ENCODE measurements at places on chromosomes 2 and 18. TPM values are rescaled to one million over a fixed set of nuclear protein-coding genes. Genes with fewer than 3 reads are reported as not detected.

The GAL3ST2 gene
- 1.1 TPM for total RNA-seq

The PXDN gene
- total RNA-seq = 0.76 TPM

The HK2 gene
- 6.5 TPM for total RNA-seq

- DNase-seq = no peak
These were observed 5.3 kb upstream of the CYP27C1 start for GRCh38 chr2:127225186-127225960.

DNA sequence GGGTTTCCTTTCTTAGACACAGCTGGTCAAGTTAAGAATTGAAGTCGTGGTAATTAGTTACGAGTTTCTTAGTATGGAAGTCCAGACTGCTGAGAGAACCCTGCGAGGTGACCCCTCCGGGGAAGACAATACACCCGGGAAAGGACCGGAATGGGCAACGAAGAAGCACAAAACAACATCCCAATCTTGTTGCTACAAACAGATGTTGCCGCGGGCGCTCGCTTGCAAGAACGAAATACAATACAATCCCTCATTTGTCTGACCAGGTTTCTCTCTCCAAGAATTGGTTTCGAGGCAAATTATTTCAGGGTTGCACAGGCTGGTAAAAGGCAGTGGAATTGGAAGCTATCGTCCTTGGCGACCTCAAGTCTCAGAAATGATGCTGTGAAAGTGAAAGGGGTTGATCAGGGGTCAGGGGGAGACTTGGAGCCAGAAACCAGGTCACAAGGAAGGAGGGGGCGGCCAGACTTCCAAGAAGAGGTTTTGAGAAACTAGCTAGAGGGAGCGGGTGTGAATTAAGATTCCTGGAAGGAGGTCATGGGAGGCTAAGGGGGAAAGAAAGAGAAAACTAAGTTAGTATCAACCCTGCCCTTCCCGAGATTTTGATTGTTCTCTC lies 401.9 kb downstream of the HRH4 start:
- no peak for DNase-seq

DNA sequence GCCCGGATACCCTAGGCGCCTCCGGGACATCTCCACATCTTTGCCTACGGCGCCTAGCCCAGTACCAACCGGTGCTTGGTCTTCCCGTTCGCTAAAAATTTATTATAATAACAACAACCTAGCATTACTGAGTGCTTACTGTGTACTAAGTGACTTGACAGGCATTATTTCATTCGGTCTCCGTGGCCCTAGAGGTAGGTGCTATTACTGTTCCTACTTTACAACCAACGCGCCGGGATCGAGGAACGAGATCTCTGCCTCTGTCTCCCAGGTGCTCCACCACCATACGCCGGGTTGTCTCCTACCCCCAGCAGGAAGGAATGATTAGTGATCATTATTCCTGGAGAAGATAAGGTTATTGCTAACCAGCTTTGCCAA lies 657 bp upstream of the BIN1 start:
- no peak for DNase-seq

GRCh38 chr2:43462866-43463641 lies 132.8 kb downstream of the THADA start:
- no peak for DNase-seq

The STARD6 gene
- total RNA-seq = not detected

DNA sequence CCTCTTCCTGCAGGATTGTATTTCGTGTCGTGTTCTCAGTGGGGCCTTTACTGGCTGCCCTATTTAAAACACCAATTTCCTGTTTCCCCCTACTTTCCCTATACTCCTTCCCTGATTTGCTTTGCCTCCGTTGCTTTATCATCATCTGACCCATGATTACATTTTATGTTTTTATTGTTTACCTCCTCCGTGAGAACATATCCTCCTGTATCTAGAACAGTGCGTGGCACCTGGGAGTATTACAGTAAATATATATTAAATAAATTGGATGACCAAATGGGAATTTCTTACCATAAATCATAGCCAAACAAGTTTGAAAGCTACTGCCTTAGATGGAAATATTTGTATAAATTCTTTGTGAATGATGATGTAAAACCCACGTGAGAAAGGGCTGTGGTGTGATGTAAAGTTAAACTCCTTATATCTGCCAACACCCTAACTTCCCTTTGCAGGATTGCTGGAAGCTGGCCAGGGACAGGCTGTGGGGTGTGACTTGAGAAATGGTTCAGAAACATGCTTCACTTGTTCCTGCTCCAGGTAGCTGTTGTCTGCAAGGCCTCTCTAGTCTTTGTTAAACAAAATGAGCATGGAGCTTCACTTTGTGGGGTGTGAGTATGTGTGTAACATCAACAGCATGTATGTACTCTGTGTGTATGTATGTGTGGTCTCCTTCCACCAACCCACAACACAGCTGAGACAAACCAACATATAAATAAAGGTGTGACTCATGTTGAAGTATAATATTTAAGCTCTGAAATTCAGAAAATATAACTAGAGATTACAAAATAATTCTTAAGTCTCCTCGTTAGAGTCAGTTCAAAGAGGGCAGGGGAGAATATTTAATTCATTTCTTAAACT lies 40.3 kb downstream of the LHCGR start:
- DNase-seq = no peak

- DNase-seq = no peak
These were observed 28.5 kb downstream of the SLC66A2 start for GRCh38 chr18:79922971-79923411.

GRCh38 chr2:12020833-12021469 lies 274.5 kb downstream of the LPIN1 start:
- no peak for DNase-seq

The MLPH gene
- not detected for total RNA-seq

The SAG gene
- total RNA-seq = 0.05 TPM

GRCh38 chr18:43883886-43884285 lies 606.6 kb upstream of the SYT4 start:
- no peak for DNase-seq

- no peak for DNase-seq
These were observed 8.6 kb upstream of the CNDP1 start for GRCh38 chr18:74525741-74526140.

DNA sequence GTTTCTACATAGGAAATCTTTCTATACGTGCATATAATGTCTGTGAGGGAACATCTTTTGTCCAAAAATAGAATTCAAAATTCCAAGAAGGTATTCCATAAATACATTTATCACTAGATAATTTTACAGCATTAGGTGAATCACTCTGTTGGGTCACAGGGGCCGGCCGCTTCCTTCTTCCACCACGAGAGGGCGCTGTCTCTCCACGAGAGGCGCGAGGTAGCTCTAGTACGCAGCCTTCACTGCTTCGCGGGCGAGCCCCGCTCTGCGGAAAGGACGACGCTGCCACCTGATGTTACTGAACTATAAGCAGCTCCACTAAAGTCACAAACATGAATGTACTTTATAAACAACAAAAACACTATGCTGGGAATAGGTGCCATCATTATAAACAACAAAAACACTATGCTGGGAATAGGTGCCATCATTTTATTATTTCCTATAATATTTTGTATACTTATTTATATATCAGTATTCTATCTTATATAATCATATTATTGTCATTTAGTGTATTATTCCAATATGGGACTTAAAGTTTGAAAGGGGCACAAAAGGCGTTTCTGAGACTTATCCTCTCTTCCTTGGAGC lies 69.4 kb upstream of the REV1 start:
- peak; percentile 88 for DNase-seq

DNA sequence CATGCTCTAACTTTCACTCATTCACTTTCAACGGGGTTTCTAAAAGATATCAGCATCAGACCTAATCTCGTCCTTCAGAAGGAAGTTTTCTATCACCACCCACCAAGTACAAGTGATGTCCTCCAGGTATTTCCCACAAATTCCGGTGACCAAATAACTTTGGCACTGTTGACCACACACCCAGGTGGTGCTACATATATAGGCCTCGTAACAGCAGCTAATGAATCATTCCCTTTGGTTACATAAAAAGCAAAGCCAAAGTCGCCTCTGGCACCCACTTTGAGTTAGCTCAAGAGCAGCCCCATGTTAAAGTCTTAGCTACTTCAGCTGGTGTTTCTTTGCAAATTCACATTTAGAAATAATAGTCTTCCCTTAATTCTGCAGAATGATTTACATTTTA lies 138.2 kb upstream of the OSR1 start:
- no peak for DNase-seq

The CMPK2 gene
- total RNA-seq = 3.0 TPM

GRCh38 chr2:221167561-221167960 lies 404.5 kb downstream of the EPHA4 start:
- no peak for DNase-seq

DNA sequence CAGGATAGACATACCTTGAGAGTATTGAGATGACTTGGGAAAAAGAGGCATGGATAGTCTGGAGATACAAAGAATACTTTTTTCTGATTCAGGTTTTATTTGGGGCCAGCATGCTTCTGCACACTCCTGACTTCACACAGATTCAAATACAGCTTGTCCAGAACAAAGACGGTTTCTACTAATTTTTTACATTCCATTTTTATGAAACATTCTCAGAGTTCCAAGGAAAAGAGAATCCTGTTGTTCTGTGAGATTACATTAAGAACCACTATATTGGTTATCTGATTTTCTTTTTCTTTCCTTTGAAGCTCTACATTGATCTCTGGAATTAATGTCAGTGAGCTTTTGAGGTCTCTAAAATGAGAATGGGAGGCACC lies 41.0 kb downstream of the PTPRM start:
- DNase-seq = no peak

GRCh38 chr2:226446406-226447001 lies 353.1 kb downstream of the IRS1 start:
- no peak for DNase-seq

All from CD8-positive, alpha-beta T cell (primary cell).